ENCODE measurements at places on chromosomes 2 and 18.
A peak's percentile ranks its signal among the peaks of the same experiment; 100 is the strongest.

- DNase-seq: no peak
These were observed 43.3 kb upstream of the AAK1 start for GRCh38 chr2:69686813-69687212.

DNA sequence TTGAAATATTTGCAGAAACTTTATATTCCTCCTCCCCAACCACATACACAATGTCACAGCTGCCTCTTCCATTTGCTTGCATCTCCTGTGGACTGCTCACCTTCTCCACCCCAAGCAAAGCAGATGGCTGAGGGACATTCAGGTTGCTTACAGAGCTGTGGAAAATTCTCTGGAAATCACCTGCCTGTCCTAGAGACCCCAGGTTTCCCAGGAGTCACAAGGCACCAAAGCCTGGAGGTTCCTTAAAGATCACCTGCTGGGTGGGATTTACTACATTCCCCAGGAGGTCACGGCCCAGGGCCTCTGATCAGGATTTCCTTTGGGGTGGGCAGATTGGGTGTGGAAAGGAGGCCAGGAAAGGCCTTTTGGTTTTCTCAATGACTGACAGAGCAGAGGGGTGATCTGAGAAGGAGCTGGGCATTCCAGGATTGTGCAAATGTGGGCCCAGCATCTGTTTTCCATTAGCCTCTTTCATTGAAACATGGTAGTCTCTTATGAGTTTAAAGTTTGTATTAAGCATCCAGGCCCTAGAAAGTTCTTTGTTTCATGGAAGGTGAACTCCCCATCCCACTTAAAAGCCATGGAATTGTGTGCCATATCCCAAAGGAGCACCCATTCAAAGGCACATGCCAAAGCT is 410.7 kb upstream of the TNP1 start:
- no peak for DNase-seq

DNA sequence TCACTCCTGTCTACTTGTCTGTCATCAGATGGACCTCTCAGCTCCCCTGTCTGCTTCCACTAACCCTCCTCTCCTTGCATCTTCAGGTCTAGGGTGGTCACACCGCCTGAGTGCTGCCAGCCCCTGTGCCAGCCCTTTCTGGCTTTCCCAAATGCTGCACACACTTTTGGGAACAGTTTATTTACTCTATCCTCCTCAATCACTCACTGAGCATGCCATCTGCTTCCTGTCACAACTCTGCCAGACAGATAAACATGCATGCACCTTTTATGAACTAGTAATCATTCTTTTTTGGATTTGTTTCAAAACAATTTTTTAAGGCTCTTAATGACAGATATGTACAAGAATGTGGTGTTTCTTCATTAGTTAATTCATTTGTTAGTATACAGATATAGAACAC is 56.3 kb upstream of the CCDC195 start:
- no peak for DNase-seq

GRCh38 chr2:85444629-85445172 is 26.2 kb downstream of the SH2D6 start:
- DNase-seq: no peak

DNA sequence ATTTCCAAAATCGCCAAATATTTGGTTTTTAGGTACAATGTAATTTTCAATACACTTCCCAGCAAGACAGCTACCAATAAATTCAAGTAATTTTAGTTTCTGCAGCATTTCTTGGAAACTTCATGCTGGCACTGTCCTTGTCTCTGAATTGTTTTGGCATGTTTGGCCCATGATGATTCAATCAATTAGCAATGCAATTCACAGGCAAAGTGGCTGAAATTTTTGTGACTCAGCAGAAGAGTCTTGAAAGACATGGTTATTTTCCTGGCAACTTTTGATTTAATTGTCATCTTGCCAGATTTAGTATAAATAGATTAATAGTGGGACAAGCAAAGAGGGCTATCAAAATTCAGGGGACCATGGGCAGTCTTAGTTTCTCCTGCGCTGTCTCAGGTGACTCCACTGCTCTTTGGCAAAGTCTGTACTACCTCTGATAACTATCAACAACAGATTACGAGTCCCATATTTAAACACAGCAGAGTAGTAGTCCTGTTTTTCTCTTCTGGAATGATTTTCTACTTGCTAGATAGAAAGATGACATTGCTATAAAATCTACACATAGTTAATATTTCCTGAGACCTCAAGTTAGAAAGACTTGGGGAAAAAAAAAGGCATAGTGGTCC is 88.9 kb upstream of the CYP26B1 start:
- DNase-seq: peak; percentile 78

- no peak for DNase-seq
These were observed 6.7 kb upstream of the ACAA2 start for GRCh38 chr18:49819823-49820671.

DNA sequence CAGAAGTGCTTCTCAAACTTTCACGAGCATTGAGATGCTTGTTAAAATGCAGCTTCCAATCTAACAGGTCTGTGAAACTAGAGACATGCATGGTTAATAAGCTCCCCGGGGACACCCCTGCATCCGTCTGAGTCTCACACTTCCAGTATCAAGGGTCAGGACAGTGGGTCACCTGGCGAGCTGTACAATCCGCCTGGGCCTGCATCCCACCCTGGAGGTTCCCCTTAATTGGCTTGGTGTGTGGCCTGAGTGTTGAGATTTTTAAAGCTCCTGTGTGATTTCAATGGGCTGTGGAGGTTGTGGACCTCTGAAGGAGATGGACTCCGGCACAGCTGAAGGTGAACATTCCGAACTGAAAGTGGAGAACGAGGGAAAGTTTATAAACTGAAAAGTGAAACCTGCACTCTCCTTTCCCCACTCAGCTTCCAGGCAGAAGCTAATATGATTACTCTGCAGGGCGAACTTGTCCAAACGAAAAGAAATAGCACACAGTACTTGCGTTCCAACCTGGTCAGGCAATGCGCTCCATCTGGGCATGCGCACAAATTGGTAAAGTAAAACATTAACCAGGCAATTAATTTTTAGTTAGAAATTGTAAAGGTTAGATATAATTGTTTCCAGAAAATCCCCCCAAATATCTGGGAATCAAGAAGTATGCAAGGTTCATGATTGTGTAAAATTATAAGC is 191.7 kb upstream of the ALKAL2 start:
- DNase-seq: no peak

GRCh38 chr2:128684523-128684922 is 365.9 kb upstream of the HS6ST1 start:
- no peak for DNase-seq

- no peak for DNase-seq
These were observed 1.7 kb downstream of the MRPS9 start for GRCh38 chr2:105039559-105039958.

DNA sequence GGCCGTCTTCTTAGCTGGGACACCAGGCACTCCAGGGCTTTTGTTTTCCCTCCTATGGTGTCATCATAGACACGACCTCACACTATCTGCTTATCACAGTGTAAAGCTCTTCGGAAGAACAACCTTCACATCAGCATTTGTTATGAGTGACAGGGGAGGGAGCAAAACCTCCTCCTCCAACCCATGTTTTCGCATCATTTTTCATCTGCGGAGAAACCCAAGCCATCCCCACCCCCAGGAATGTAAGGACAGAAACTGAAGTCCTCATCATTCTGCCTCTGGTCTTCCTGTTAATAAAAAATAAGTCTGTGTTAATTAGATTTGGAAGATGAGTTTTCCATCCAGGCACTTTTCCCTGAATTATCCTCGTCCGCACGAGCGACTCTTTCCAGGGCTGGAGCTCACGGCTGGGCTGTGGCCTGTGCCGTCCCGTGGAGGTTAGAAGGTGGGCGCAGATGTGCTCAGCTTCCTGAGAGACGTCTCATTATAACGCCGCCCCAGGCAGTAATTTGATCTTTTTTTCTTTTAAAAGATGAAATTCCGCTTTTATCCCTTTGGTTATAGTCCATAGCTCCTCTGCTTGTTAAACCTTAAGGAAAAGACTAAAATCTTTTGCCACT is 101.6 kb upstream of the TMEM18 start:
- no peak for DNase-seq

- DNase-seq: no peak
These were observed 259.5 kb downstream of the SP3 start for GRCh38 chr2:173705656-173706055.

- DNase-seq: no peak
These were observed 59.0 kb upstream of the UPP2 start for GRCh38 chr2:158042666-158043065.

DNA sequence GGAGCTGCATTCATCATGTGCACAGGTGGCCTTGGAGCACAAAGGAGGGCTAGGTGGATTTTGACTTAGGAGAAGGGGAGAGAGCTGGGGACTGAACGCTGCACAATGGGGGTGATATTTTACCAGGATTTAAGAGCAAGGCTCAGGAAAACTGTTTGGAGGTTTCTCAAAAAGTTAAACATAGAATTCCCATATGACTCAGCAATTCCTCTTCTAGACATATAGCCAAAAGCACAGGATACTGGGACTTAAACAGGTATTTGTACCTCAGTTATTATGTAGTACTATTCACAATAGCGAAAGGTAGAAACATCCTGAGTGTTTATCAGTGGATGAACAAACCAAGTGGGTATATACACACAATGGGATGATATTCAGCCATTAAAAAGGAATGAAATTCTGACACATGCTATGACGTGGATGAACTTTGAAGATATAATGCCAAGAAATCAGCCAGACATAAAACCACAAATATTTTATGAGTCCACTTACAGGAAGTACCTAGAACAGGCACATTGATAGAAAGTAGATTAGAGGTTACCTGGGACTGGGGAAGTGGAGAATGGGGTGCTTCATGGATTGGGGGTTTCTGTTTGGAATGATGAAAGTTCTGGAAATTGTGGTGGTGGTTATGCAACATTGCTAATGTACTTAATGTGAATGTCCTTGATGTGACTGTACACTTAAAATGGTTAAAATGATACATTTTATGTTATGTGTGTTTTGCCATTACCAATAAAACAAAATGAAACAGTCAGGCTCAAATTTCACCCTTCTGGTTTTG is 216.9 kb downstream of the HAUS1 start:
- DNase-seq: peak; percentile 78

GRCh38 chr2:175293195-175293594 is 111.7 kb upstream of the ATP5MC3 start:
- no peak for DNase-seq

- DNase-seq: no peak
These were observed 74.7 kb downstream of the EXOC6B start for GRCh38 chr2:72750977-72751639.

- no peak for DNase-seq
These were observed 468.3 kb upstream of the RGPD4 start for GRCh38 chr2:107358362-107358761.

GRCh38 chr2:224039770-224040440 is 819 bp upstream of the SERPINE2 start:
- no peak for DNase-seq

DNA sequence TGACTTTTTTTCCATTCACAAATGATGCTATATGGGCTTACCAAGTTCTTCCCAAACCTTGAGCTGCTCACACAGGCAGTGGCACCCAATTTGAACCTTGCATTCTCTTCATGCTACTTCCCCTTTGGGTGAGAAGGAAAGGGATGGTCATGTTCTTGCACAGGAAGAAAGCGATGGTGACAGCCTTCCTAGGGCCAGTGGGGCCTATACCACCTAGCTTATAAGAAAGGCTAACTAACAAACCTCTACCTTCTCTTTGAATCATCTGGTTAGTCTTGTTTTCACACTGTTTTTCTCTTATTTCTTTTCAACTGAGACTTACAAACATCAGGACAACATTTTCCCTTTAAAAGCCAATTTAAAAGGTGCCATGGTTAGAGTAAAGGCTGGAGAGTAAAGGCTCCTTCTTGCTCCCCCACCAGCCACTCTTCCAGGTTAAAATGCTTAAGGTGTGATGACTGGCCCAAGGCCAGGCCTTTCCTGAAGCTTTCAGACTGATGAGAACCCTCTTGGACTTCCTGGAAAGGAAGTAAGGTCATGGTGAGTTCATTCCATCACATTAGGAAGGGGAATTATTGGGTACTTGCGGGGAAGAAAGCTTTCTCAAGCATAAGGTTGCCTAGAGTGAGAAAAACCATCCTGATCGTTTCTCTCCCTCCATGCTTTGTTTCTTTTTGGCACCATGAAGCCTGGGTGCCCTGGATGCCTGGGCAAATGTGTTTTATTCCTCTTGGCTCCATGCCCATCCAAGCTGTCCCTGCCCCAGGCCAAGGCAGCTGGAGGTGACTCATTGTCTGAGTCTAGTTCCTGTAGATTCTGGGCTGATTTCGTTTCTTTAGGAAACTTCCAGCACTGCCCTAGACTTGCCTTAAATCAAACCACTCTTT is 41.4 kb upstream of the ITGB6 start:
- DNase-seq: no peak

- DNase-seq: no peak
These were observed 25.6 kb downstream of the COBLL1 start for GRCh38 chr2:164816046-164816445.

DNA sequence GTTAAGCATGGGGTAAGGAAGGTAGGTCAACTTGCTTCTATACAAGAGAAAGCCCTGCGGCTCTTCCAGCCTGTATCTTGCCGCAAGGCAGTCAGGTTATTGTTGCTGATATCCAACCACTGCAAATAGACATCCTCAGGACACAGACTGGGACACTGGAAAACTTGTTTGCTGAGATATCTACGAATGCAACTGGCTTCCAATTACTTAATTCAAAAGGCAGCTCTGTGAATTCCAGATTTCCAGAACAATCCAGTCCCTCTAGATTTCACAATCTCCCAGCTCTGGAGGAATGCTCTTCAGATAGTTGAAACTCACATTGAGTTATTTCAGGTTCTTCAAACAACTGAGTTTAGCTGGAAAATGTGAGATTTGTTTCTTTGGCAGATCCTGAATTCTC is 34.6 kb upstream of the SP9 start:
- DNase-seq: no peak

- DNase-seq: no peak
These were observed 41.3 kb downstream of the NGEF start for GRCh38 chr2:232971744-232972143.

DNA sequence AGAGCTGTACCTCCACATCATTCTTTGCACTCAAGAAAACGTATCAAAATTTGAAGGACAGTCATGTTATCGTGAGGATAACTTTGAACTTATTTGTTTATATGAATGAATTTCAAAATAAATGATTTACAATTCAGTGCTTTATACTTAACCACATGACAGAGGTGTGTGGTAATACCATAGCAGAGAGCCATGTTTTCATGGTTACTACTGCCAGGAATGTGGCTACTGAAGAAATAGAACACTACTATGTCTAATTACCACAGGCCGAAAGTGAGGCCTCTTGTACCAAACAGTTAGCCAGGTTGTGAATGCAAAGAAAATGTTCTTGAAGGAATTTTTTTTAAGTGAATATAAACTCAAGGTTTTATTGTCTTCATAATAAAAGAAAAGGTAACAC is 49.2 kb downstream of the AAK1 start:
- peak; percentile 70 for DNase-seq

DNA sequence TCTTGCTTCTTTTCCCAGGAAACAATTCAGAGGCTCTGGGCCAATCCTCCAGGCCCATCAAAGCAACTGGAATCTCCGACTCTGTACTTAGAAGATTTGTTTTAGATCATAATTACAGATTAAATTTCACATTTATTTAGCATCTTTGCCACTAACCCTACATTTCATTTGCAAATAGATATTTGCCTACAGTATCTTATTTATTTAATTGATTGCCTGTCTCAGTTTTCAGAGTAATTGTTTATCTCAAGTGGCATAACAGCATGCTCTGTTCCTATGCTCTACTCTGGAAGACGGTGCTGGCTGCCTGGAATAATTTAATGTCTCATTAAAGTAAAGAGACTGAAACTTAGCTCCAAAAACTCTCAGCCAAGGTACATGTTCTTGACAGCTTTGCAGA is 213.4 kb downstream of the HNMT start:
- DNase-seq: no peak

Measured in astrocyte of the cerebellum (primary cell).